NCI-H1105 (cell line): ENCODE measurements at places on chromosomes 7 and 10.

DNA sequence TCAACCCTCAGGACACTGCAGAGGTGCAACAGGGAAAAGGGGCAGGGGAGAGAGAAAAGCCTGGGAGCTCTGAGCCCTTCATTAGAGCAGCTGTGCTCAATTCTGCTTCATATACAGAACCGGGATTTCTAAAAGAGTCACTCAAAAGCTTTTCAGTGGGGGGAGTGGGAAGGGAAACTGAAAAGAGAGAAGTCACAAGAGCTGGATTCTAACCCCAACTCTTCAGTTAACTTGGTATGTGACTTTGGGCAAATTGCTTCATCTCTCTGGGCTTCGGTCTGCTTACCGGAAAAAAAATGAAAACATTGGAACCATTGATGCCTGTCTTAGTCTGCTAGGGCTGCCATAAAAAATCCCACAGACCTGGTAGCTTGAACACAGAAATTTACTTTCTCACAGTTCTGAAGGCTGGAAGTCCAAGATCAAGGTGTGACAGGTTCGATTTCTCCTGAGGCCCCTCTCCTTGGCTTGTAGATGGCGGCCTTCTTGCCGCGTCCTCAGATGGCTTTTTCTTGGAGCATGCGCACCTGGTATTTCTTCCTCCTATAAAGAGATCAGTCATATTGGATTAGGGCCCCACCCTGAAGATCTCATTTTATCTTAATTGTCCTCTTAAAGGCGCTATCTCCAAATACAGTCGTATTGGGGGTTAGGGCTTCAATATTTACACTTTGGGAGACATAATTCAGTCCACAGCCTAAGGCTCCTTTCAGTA, 118.3 kb upstream of the KMT2E start:
- no peak for DNase-seq

GRCh38 chr10:58189269-58189668, 78.4 kb downstream of the IPMK start:
- no peak for DNase-seq

DNA sequence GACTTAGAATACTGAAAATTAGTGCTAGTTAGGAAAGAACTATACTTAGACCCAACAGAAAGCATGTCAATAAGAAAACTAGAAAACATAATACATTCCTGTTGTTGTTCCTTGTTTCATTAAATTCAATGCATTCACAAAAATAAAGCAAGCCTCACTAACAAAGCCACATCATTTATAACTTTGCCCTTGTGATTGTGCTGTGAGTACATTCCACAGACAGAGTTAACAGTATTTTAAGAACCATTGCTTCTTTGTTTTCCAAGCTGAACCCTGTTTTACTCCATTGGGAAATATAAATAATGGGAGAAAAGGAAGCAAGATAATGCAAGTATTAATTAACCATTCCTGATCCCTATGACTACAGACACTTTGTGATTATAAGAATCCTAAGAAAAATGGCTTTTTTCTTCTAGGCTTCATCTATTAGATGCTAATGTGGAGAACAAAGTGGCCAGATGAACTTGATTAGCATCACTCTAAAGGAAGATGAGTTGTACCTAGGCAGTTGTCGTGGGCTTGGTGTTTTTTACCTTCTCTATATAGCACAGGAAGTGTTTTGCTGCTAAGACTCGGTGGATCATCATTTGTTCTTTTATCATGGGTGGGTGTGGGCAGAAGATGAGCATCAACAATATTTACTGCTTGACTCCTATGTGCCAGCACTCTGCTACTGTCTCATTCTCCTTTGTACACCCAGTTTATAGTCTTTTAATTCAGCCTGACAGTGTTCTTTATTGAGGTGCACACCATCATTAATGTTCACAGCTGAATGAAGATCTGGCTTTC, 34.2 kb upstream of the ZNRF2 start:
- no peak for DNase-seq

- DNase-seq, result no peak
Measured at GRCh38 chr10:95404864-95405263, 114.1 kb upstream of the PDLIM1 start.

GRCh38 chr10:67772894-67773511, 65.0 kb downstream of the DNAJC12 start:
- DNase-seq, result no peak

DNA sequence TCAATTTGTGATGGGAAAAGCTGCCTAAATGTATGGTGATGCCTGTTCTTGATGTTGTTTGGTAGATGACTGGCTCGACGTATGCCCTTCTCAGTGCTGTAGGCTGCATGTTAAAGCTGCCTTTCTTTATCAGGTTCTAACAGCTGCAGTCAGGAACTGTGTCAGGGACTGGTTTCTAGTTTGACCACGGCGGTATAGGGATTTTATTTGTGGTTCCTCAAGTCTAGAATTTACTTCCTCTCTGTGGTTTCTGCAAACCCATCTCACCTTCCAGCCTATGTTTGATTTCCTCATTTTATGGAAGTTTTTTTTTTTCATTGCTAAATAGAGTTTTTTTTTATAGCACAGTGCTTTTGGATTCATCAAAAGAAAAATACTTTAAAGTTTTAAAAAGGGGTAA, 26.5 kb downstream of the LMTK2 start:
- DNase-seq, result no peak

DNA sequence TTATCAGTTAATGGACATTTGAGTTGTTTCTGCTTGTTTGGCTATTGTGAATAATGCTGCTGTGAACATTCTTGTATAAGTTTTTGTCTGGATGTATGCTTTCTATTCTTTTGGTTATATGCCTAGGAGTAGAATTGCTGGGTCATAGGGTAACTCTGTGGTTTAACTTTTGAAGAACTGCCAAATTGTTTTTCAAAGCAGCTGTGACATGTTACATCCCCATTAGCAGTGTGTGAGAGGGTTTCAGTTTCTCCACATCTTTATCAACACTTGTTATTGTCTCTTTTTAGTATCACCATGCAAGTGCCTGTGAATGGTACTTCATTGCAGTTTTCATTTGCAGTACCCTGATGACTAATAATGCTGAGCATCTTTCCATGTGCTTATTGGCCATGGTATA, 2.1 kb upstream of the NDUFB8 start:
- DNase-seq, result no peak

DNA sequence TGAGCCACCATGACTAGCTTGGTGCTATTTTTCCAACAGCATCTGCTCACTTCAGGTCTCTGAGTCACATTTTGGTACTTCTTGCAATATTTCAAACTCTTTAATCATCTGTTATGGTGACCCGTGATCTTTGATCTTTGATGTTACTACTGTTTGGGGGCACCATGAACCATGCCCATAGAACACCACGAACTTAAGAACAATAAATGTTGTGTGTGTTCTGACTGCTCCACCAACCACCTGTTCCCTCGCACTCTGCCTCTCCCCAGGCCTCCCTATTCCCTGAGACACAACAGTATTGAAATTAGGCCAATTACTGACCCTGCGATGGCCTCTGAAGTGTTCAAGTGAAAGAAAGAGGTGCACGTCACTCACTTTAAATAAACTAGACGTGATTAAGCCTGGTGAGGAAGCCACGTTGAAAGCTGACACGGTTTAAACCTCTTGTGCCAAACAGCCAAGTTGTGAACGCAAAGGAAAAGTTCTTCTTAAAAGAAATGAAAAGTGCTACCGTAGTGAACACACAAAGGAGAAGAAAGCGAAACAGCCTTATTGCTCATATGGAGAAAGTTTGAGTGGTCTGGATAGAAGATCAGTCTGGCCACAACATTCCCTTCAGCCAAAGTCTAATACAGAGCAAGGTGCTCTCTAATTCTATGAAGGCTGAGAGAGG, 27.2 kb upstream of the ATP6V0A4 start:
- no peak for DNase-seq

DNA sequence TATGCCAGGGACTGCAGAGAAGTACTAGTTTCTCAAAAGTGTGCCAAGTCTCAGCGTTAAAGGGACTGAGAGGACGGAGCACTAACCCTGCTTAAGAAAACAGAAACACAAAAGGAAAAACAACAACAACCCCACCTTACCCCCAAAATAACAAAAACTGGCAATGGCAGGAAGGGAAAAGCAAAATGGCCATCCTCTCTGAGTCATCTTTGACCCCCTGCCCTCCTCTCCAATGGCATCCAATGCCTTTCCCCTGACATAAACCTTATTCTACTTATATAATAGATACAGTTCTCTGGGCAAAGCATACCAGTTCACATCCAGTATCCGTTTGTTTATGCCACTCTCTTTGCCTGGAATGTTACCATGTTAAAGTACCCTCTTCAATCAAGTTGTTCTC, 1.6 kb downstream of the POLR1F start:
- no peak for DNase-seq

GRCh38 chr7:138625084-138625848, 75.9 kb downstream of the SVOPL start:
- no peak for DNase-seq

DNA sequence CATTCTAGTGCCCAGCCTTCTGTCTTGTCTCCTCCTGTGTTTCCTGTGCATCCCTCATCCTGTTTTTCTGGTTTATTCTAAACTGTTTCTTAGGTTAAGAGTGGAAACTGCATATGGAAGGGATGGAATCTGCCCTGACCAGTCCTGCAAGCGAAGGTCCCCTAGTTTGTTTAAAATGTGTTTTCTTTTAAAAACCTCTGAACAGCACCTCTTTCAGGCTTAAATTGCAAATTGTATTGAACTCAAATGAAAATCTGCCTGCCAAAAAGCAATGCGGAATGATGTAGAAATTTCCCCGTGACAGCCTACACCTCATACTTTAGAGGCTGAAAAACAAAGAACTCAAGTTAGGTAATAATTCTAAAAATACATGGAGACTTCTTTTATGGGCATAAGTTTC, 222.8 kb upstream of the IMMP2L start:
- DNase-seq, result no peak

DNA sequence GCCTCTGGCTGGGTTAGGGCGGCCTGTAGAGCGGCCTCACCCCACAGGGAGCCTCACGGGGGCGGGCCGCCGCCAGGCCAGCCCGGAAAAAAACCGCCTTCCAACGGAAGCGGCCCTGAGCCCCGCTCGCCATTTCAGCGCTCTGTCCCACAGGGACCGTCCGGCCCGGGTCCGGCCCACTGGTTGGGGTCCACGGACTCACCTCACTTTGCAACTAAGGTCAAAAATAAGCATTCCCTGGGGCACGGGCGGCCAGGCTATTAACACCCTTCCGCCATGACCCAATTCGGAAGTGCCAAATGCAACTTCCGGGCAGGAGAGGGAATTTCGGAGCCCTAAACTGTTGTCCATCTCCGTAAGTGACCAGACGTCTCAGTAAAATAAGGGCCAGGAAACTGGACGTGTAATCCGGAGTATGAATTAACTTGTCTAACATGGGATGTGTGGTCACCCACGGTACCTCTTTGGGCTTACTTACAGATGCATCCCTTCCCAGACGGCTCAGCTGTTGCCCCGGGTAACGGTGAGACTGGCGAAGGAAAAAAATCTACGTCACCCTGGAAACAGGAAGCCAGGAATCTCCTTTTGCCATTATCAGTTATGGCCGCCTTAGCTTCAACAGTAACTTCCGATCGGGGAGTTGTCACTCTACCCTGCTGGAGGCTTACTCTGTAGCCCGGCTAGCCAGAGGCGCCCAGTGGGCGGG, at the start of gene BBIP1:
TSS of gene BBIP1 (minus strand) at position 538 of the 706 bp plus-strand sequence. CDS start 1,023 bp downstream, outside the sequence.
- no peak for DNase-seq

DNA sequence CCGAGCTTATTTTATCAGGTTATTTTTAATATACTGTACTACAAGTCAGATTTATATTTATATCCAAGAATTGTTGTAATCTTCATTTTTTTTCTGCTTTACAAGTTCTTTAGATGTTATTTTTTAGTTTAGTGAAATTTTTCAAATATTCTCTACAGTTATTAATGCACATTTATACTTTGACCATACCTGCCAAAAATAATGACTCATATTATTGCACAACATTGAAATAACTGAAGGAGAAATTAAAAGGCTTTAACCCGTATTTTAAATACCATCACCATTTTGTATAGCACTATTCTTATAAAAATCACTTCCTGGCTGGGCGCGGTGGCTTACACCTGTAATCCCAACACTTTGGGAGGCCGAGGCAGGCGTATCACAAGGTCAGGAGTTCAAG, 278.5 kb downstream of the BICC1 start:
- no peak for DNase-seq

GRCh38 chr10:99698504-99699080, 33.3 kb downstream of the COX15 start:
- no peak for DNase-seq

GRCh38 chr7:131021902-131022301, 287.9 kb upstream of the KLF14 start:
- DNase-seq, result no peak

DNA sequence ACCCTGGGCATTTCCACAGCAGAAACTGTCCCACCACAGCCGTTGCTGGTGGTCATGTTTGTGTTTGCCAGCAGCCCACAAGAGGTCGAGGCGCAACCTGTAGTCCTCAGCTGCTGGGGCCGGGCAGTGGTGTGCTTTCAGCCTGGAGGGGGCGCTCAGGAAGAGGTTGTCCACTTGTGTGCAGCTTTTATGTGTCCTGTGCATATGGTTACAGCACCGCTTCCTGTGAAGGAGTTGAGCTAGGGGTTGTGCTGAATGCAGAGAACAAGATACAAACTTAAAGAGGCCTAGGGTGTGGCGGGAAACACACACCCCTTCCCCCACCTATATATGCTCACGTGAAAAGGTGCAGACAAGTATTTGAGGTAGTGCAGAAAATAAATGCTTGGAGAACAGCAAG, 29.5 kb upstream of the PFKFB3 start:
- no peak for DNase-seq

- DNase-seq, result no peak
Measured at GRCh38 chr10:120813085-120813484, 38.1 kb upstream of the WDR11 start.

DNA sequence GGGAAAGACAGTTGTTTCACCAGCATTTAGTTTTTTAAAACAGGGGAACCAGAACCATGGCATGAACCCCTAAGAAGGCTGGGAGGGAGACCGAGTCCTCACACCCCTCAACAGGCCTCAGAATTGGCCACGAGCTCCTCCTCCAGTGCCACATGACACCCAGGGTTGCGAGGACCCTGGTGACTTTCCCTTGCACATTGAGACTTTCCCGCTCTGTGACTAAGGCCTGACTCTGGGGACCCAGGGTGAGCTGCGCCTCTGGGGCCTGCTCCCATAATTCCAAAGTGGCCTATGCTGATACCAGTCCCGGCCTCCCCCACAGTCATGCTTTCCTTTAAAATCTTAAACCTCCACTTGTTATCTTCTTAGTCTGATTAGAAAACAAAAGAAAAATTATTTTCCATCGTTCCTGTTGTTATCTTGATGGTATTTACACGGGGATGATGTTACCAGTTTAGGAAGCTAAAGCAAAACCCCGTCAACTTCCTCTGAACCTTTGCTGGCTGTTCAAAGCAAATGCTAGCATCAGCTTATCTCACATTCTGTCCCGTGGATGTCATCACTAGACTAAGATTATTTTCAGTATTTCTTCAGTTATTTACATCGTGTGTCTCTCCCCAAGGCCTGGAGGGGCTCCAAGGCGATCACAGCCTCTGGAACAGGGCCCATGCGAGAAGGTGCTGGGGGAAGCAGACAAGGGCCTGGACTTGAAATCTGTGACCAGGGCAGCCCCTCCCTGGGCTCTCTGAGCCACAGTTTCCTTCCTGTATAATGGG, 42.1 kb downstream of the FAM53B start:
- DNase-seq, result no peak
